Type B pancreatic cell (in vitro differentiated cells): ENCODE measurements at places on chromosomes 12 and 14. TPM values are rescaled to one million over a fixed set of nuclear protein-coding genes. Genes with fewer than 3 reads are reported as not detected.
A peak's percentile ranks its signal among the peaks of the same experiment; 100 is the strongest.

The ARMH4 gene
- total RNA-seq: 7.5 and 22.0 TPM in 2 replicates

The CLEC4C gene
- total RNA-seq: not detected in 2 replicates

The PLD4 gene
- 0.17 TPM in 2 replicates for total RNA-seq

The CLEC7A gene
- total RNA-seq: 1.8 and 16.2 TPM in 2 replicates

GRCh38 chr12:6211421-6211869, 11.2 kb downstream of the CD9 start:
- H3K27ac ChIP-seq: peak overlapping the region; percentile 69
- peaks cover 7% of the 10 kb centered on the region for H3K27me3 ChIP-seq
- H3K36me3 ChIP-seq: peaks cover 19% of the 10 kb centered on the region
- no peak for DNase-seq

GRCh38 chr12:25469861-25470260, 83.2 kb downstream of the LMNTD1 start:
- H3K27ac ChIP-seq: no peak overlapping the region
- H3K36me3 ChIP-seq: peaks cover 12% of the 10 kb centered on the region
- no peak overlapping the region for H3K4me3 ChIP-seq
- no peaks in the 10 kb centered on the region for H3K4me1 ChIP-seq
- no peak for DNase-seq

The RPS6KL1 gene
- 5.3 and 7.5 TPM in 2 replicates for total RNA-seq

The IL31 gene
- not detected in 2 replicates for total RNA-seq

DNA sequence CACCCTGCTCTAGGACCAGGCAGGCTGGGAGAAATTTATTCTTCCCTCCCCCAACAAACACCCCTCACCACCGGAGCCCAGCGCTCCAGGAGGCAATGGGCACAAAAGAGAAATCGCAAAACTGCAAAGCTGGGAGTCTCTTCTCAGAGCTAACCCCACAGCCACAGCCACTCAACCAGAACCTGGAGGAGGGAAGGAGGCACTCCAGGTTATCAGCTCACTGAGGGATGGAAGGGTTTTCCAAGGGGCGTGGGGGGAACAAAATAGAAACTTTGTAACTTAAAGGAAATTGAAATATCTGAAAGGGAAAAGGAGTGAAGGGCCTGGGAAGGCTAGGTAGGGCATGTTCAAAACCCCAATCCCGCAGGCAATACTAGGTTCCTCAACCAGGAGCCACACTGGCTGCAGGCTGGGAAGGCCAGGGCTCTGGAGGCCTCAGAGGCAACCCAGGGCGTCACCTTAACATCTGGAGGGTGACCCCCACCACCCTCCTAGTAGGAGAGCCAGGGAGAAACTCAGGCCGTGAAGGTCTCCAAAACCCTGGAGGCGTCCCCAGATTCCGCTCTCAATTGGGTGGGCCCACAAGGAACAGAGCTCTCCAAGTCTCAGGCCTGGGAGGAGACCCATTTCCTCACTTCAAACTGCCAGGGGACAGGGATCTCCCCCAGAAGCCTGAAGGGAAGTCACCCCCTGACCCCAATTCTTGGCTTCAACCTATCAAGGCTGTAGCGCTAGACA, 3.2 kb downstream of the KDM2B start:
- no peak for DNase-seq
- no peaks in the 10 kb centered on the region for H3K27me3 ChIP-seq
- peak overlapping the region; percentile 82 for H3K4me3 ChIP-seq
- peaks cover 48% of the 10 kb centered on the region for H3K4me1 ChIP-seq
- H3K36me3 ChIP-seq: peaks cover 4% of the 10 kb centered on the region

DNA sequence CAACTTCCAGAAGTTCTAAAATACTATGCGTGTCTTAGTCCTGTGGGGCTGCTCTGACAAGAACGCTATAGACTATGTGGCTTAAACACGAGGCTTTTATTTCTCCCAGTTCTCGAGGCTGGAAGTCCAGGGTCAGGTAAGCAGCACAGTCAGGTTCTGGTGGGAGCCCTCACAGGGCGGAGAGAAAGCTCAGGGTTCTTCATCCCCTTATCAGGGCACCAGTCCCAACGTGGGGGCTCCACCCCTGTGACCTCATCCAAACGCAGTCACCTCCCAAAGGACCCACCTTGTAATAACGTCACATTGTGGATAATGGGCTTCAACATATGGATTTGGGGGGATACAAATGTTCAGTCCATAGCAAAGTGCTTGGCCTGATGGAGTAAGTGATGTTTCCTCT, 37.1 kb upstream of the TC2N start:
- H3K4me1 ChIP-seq: no peaks in the 10 kb centered on the region
- H3K27ac ChIP-seq: no peak overlapping the region
- H3K36me3 ChIP-seq: no peaks in the 10 kb centered on the region
- DNase-seq: no peak
- no peak overlapping the region for H3K4me3 ChIP-seq

DNA sequence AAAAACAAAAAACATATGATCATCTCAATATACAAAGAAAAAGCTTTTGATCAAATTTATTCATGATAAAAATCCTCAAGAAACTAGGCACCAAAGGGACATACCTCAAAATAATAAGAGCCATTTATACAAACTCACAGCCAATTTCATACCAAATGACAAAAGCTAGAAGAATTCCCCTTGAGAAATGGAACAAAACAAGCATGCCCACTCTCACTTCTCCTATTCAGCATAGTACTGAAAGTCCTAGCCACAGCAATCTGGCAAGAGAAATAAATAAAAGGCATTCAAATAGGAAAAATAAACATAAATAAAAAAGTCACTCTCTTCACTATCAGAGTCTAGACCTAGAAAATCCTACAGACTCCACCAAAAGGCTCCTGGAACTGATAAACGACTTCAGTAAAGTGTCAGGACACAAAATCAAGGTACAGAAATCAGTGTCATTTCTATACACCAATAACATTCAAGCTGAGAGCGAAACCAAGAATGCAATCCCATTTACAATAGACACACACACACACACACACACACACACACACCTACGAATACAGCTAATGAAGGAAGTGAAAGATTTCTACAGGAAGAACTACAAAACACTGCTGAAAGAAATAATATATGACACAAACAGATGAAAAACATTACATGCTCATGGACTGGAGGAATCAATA, 1486.2 kb upstream of the SEL1L start:
- no peak for DNase-seq
- H3K4me3 ChIP-seq: no peak overlapping the region

GRCh38 chr12:105084251-105085250, at the start of gene ALDH1L2:
Gene ALDH1L2, minus strand, starts transcription at chr12:105084458. Its CDS starts 22 bp downstream, at chr12:105084436.
- peaks cover 30% of the 10 kb centered on the region for H3K27me3 ChIP-seq
- peak within 1 kb of the TSS; percentile 86 for H3K4me3 ChIP-seq
- peak within 1 kb of the TSS; percentile 73 for H3K27ac ChIP-seq
- H3K4me1 ChIP-seq: peaks cover 7% of the 10 kb centered on the region
- DNase-seq: peak; percentile 79

The CNPY2 gene
- total RNA-seq: 194 and 217 TPM in 2 replicates

DNA sequence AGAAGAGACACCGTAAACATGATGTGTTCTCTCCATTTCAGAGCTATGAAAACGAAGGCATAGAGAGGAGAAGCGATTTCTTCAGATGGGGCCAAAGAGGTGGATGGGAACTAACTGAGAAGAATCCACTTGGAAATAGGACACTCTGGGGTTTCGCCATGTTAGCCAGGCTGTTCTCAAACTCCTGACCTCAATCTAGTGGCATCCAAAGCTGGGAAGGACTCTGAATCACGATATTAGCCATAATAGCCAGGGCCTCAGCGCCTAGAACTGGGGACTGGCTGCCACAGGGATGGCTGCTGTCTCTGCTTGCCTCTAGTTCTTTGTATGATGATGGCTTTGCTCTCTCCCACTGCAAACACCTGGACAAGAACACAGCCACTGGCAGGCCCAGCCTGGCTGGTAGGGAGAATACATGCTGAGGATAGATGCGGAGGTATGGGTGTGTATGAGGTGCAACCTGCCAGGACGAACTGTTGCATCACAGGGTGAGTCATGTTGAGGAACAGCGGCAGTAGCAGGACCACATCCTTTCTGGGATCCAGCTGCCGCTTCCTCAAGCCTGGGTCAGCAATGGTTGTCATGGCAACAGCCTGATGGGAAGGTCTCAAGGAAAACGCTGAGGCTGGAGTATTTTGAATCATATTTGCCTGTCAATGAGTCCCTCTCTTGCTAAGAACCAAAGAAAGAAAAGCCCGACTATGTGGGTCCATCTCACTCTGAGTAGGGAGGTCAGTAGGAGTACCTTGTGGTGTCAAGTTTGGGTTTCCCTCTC, 31.1 kb downstream of the CCDC177 start:
- no peak overlapping the region for H3K27ac ChIP-seq
- H3K27me3 ChIP-seq: peaks cover 34% of the 10 kb centered on the region
- DNase-seq: no peak
- no peaks in the 10 kb centered on the region for H3K36me3 ChIP-seq
- H3K4me1 ChIP-seq: no peaks in the 10 kb centered on the region

GRCh38 chr12:111227476-111228420, 141.1 kb downstream of the PHETA1 start:
- H3K4me1 ChIP-seq: no peaks in the 10 kb centered on the region
- H3K36me3 ChIP-seq: no peaks in the 10 kb centered on the region
- DNase-seq: no peak
- no peak overlapping the region for H3K4me3 ChIP-seq
- H3K27me3 ChIP-seq: peaks cover 9% of the 10 kb centered on the region

- H3K27me3 ChIP-seq: peaks cover 18% of the 10 kb centered on the region
- H3K4me1 ChIP-seq: no peaks in the 10 kb centered on the region
- DNase-seq: no peak
These were observed 84.6 kb downstream of the KSR2 start for GRCh38 chr12:117884161-117884560.

The SLC17A8 gene
- total RNA-seq: 2.6 and 6.1 TPM in 2 replicates

- peaks cover 52% of the 10 kb centered on the region for H3K27me3 ChIP-seq
- H3K27ac ChIP-seq: no peak overlapping the region
- H3K36me3 ChIP-seq: peaks cover 4% of the 10 kb centered on the region
- no peaks in the 10 kb centered on the region for H3K4me1 ChIP-seq
These were observed 31.5 kb upstream of the FGF6 start for GRCh38 chr12:4477129-4477528.

The DBX2 gene
- total RNA-seq: 0.10 TPM in 1 of 2 replicates, not detected in the other

GRCh38 chr12:68675101-68675842, 11.5 kb upstream of the NUP107 start:
- H3K36me3 ChIP-seq: no peaks in the 10 kb centered on the region
- no peak overlapping the region for H3K4me3 ChIP-seq
- DNase-seq: no peak
- H3K27me3 ChIP-seq: no peaks in the 10 kb centered on the region
- H3K27ac ChIP-seq: peak overlapping the region; percentile 86
- H3K4me1 ChIP-seq: no peaks in the 10 kb centered on the region

DNA sequence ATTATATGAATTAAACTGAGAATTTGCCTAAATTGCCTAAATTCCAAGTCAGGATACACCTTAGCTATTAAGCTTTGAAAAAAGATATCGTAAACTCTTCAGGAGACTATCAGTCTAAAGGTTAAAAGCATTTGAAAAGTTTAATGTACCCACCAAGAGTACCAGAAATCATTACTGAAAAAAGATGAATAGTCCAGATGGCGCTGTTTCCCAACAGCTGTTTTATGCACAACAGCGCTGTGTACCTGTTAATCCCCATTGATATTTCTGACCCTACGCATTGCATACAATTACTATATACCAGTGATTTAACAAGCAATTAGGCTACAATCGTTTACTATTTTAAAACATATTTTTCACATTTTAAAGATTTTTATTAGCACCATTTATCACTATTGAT, 185.0 kb downstream of the PLCZ1 start:
- no peaks in the 10 kb centered on the region for H3K27me3 ChIP-seq
- H3K27ac ChIP-seq: no peak overlapping the region
- no peak overlapping the region for H3K4me3 ChIP-seq
- peaks cover 5% of the 10 kb centered on the region for H3K36me3 ChIP-seq

The TRHDE gene
- 1.7 and 3.2 TPM in 2 replicates for total RNA-seq

The RFX4 gene
- total RNA-seq: 0.29 and 25.4 TPM in 2 replicates

The PMEL gene
- total RNA-seq: 1.4 and 136 TPM in 2 replicates

GRCh38 chr12:10027721-10028120, 2.8 kb upstream of the CLEC9A start:
- H3K36me3 ChIP-seq: no peaks in the 10 kb centered on the region
- no peak overlapping the region for H3K27ac ChIP-seq
- H3K4me3 ChIP-seq: no peak overlapping the region

The CISTR gene
- total RNA-seq: not detected in 2 replicates

- H3K27me3 ChIP-seq: no peaks in the 10 kb centered on the region
- no peak overlapping the region for H3K27ac ChIP-seq
- peaks cover 10% of the 10 kb centered on the region for H3K36me3 ChIP-seq
- DNase-seq: no peak
These were observed 57.5 kb downstream of the PLEKHA5 start for GRCh38 chr12:19186722-19187661.

DNA sequence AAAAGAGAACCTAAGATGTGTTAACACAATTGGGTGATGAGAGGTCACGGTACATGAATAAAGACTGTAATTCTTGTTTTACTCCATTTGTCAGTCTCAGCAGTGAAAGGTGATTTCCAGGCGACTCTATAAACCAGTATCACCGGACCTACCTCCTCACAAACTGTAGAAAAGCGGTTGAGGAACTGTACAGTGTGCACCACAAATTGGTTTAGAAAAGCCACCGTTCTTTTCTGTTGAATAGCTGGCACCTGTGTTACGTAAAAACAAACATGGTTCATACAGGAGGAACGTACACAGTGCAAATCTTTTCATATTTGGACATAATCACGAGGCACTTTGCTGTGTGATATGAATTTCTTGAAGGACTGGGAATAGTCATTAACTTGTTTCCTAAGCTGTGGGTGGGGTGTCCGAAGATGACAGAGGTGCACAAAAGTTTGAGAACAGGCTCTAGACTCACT, 663 bp downstream of the WASHC3 start:
- no peak for DNase-seq
- peaks cover 13% of the 10 kb centered on the region for H3K4me1 ChIP-seq
- H3K27me3 ChIP-seq: no peaks in the 10 kb centered on the region
- H3K4me3 ChIP-seq: peak overlapping the region; percentile 94
- H3K27ac ChIP-seq: peak overlapping the region; percentile 89

DNA sequence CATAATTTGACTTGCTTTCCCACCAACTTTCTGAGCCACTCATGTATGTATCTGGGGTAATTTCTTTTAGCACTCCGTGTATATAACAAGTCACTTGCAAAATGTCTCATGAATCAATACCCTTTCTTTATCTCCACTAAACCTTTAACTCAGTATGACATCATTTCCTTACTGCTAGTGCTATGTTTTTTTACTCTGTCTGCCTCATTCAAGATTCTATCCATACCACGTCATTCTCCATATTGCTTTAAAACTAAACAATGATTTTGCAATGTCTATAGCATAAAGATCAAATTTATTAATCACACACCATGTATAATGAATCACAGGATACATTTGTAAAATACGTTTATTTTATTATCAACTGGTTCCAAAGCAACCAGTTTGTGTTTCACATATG, 178.2 kb downstream of the PIK3C2G start:
- H3K27ac ChIP-seq: no peak overlapping the region
- no peaks in the 10 kb centered on the region for H3K4me1 ChIP-seq
- H3K36me3 ChIP-seq: no peaks in the 10 kb centered on the region
- H3K27me3 ChIP-seq: no peaks in the 10 kb centered on the region
- no peak for DNase-seq
- no peak overlapping the region for H3K4me3 ChIP-seq

DNA sequence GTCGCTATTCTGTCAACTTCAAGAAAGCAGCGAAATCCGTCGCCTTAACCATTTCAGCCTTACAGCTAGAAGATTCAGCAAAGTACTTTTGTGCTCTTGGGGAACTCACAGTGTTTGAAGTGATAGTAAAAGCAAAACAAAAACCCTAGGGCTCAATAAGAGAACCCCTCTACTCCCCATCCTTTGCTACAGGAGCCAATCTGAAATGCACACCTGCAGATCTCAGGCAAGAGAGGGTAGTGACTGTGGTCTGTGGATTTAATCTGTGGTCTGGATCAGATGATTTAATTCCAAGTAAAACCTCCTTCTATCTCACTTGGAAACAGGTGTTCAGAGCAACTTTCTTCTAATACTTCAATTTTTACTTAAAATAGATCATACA, 422.9 kb upstream of the OR4E1 start:
- H3K36me3 ChIP-seq: no peaks in the 10 kb centered on the region
- H3K27me3 ChIP-seq: peaks cover 15% of the 10 kb centered on the region
- no peak overlapping the region for H3K27ac ChIP-seq
- no peak for DNase-seq
- no peaks in the 10 kb centered on the region for H3K4me1 ChIP-seq
- H3K4me3 ChIP-seq: no peak overlapping the region
